Calu3 (cell line): ENCODE measurements at places on chromosomes 4 and X. TPM values are rescaled to one million over a fixed set of nuclear protein-coding genes. Genes with fewer than 3 reads are reported as not detected.

Gene NAP1L2
- total RNA-seq, result not detected in 2 replicates

DNA sequence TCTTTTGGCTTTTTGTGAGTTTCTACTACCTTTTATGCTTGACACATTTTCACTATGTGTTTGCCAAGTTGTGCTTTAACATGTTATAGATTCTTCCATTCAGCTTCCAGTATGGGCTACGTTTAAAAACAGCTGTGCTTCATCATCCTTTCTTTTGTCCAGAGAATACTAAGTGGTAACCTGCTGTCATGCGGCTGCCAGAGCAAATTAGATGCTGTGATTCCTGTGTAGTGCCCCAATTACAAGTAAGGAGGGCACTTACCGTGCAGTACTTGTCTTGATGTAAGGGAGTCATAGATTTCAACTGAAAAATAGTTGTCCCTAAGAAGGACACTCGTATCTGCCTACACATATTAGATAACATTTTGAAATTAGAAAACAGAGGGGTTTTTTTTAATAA is 531.8 kb upstream of the GALNTL6 start:
- no peak overlapping the region for H3K4me3 ChIP-seq
- no peak for DNase-seq
- H3K36me3 ChIP-seq, result no peaks in the 10 kb centered on the region
- H3K27me3 ChIP-seq, result no peaks in the 10 kb centered on the region
- no peaks in the 10 kb centered on the region for H3K4me1 ChIP-seq

DNA sequence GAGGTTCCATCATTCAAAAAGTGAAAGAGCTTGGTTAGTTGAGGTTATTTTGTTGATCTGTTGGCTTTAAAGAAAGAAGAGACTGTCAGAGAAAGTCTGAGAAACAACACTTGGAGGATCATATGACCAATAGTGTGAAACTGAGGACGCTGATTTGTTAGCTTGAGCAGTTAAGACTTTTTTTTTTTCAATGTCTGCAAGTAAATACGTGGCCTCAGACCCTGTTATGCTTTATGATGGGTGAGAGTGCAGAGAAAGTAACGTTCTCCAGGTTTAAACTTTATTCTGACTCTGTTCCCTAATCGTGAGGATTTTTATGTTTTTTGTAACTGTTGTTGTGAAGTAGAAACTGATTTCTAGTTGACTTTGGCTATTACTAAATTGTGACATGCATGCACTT is 45.9 kb downstream of the GAB1 start:
- peaks cover 18% of the 10 kb centered on the region for H3K4me1 ChIP-seq
- peak overlapping the region; percentile 52 for H3K4me3 ChIP-seq
- no peaks in the 10 kb centered on the region for H3K36me3 ChIP-seq
- no peak for DNase-seq
- H3K27ac ChIP-seq, result peak overlapping the region; percentile 27

Gene UPF3B
- 15.6 and 17.2 TPM in 2 replicates for total RNA-seq

- no peaks in the 10 kb centered on the region for H3K4me1 ChIP-seq
- H3K36me3 ChIP-seq, result no peaks in the 10 kb centered on the region
- H3K27ac ChIP-seq, result no peak overlapping the region
- no peak for DNase-seq
Measured at GRCh38 chr4:5478169-5478568, 230.2 kb downstream of the EVC2 start.

DNA sequence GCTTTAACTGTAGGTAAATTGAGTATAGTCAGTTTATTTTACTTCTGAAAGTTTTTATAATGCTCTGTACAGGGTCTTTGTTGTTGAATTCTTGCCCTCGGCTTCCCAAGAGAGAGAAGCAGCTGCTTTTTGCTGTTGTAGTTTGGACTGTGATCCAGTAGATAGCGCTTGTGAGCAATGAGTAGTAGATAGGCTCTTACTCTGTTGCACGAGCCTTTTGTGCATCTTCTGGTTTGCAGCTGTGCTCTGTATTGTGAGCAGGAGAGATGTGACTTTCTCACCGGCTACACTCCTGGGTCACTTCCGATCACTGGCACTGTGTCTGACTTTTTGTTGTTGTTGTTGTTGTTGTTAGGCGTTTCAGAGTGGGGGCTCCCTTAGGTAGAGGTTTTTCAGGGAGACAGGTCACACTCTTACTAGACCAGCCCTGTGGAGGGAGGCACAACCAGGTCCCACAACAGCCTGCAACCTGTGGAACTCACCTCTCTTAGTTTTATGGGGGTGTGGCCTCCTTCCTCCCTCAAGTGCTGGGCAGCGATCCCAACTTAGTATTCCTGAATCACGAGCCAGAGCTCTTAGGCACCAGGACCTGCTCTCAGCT is 822.1 kb upstream of the GALNTL6 start:
- DNase-seq, result peak; percentile 22
- no peaks in the 10 kb centered on the region for H3K36me3 ChIP-seq
- no peaks in the 10 kb centered on the region for H3K4me1 ChIP-seq
- no peak overlapping the region for H3K27ac ChIP-seq
- H3K4me3 ChIP-seq, result no peak overlapping the region

Gene LRIT3
- total RNA-seq, result 0.09 and 0.22 TPM in 2 replicates

Gene NAA11
- not detected in 2 replicates for total RNA-seq

Gene PRRG3
- not detected in 2 replicates for total RNA-seq

Gene CTBP1
- 115 and 130 TPM in 2 replicates for total RNA-seq

DNA sequence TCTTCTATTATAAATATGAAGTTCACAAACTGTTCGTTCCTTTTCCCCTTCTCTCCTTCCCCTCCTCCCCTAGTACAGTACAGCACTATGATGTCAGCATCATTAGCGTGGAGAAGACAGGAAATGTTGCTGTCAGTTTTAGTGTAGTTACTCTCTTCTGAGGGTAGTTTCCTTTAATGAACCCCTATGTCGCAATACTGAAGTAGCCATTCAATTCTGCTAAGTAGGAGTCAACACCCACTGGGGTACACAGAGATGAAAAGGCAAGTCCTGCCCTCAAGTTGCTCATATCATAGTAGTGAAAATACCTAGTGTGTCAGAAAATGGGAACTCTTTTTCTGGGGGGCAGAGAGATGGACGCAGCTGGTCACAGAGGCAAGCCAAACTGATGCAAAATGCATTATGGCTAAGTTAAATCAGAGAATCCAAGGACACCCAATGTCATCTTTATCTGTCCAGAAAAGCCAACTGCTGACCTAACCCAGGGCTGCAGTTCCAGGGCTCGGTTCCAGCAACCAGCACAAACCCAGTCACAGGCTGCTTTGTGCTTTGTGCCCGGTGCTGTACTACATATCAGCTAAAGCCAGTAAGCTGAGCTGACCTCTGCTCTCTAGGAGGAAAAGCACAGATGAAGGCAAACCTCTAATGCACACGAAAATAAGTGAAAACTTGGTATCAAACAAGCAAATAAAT is 31.5 kb downstream of the GRIA3 start:
- H3K4me3 ChIP-seq, result no peak overlapping the region
- H3K27ac ChIP-seq, result no peak overlapping the region
- DNase-seq, result no peak

DNA sequence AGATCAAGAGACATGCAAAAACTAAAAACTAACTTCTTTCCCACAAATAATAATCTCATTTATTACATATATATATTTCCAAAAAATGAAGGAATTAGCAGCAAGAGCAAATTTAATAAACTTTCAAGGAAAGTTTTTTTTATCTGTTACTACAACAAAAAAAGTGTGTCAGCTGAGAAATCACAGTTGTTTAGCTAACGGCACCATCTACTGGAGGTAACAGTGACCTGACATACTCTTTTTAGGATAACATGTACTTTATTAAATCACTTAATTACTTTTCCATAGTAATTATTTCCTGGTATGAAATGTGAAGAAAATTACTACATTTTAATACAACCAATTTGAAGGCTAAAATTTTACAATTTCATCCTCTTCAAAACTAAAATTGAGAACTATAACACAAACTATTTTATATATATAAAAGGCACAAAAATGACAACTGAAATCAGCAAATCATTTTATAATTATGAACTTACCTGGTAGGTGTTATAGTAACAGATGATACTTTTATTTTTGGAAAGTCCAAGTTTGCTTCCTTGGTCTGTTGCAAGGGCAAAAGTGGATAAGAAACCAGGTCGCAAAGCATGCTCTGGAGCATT is 9.1 kb downstream of the LAMTOR3 start:
- no peaks in the 10 kb centered on the region for H3K27me3 ChIP-seq
- no peak overlapping the region for H3K27ac ChIP-seq
- no peaks in the 10 kb centered on the region for H3K4me1 ChIP-seq
- peak; percentile 11 for DNase-seq

DNA sequence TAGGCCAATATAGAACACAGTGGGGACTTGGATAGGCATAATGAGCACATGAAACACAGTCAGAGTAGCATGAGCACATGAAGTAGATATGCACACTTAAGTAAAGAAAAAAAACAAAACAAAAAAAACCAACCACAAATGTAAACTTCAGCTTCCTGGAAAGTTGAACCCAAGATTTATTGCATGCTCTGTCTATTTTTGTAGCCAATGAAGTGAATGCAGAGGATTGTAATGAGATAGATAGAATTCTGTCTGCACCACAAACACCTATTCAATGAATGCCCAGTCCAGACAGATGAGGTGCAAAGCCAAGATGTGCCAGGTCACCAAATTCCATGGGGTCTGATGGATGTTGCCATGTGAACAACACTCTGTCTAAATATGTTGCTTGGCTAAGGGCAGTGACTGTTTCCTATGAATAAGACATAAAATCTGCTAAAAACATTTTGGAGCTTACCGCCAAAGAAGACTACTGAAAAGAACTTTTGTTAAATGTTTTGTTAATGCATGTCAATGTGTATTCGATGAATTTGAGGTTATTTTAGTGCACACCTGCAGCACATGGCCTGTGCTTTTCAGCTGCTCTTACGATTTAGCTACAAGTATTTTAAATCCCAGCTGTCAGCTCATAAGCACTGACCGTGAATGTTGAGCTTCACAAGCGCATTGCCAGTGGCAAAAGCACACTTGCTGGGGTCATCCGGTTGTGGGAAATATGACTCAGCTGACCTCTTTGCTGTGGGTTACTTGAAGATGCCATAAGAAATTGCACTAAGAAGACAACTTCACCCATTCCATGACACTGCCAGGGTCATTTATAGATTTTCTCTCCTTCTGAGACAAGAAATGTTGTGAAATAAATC is 374.8 kb upstream of the GNPDA2 start:
- H3K27me3 ChIP-seq, result no peaks in the 10 kb centered on the region
- H3K4me1 ChIP-seq, result no peaks in the 10 kb centered on the region
- no peak for DNase-seq

Gene GPM6B
- 2.3 and 4.3 TPM in 2 replicates for total RNA-seq
